ENCODE measurements at places on chromosomes 11 and 22.

GRCh38 chr22:48941033-48941902 lies 886.4 kb downstream of the BRD1 start:
- DNase-seq = no peak

DNA sequence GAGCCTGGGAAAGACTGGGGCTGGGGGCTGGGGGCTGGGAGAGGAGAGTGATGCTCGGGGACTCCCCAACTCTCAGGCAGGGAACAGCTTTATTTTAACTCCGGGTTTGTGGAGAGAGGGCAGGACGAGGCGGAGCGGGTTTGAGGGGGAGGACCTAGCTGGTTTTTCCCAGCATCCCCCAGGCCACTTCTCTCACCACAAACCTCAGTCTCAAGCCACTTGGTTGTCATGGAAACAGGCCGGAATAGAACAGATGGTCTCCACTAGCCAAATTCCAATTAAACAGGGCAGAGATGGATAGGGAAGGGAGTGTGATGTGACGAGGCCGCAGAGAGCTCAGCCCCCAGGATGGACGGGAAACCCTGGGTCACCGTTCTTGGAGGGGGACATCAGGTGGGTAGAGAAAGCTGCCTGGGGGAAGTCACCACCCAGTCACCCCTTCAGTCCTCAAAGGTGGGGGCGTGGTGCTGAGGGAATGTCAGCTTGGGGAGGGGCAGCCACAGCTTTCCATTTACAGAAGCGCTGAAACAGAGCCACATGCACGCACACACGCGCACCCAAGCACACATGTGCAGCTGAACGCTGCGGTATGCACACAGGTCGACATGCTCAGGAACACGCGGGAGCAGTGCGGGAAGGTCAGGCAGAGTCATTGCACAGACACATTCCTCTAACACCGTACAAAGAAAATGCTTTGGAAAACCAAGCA lies 19.2 kb downstream of the NECTIN1 start:
- peak; percentile 76 for DNase-seq

DNA sequence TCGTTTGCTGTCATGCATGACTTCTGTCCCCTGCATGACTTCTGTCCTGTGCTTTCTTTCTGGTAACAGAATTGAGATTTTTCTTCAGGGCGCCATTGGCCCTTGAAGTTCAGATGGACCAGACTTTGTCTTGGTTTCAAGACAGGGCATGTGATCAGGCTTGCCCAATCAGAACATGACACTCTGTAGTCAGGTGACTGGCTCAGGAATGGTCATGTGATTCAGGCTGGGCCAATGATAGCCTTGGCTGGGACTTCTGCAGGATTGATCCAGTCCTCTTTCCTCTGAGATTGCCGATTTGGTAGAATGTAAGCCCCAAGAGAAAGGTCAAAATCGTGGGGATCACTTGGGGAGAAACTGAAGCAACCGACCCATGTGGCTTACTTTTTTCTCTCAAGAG lies 90.5 kb upstream of the ALX4 start:
- DNase-seq = no peak

GRCh38 chr11:132289590-132290256 lies 919.3 kb downstream of the NTM start:
- DNase-seq = no peak

DNA sequence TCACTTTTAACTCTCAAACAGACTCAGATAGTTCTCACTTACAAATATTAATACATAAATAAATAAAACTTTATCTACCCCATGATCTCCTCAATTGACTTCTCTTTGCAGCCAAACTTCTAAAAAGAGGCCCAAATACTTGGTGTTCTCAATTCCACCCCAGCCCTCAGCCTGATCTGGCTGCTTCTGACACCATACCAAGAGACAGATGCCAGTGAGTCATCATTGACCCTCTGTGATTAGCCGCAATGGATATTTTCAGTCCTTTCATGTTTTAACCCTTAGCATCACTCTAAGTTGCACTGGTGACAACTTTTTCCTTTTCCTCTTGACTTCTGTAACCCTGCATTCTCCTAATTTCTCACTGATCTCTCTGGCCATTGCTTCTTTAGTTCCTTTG lies 184.1 kb upstream of the ARHGAP20 start:
- DNase-seq = peak; percentile 50

- no peak for DNase-seq
Measured at GRCh38 chr11:2691991-2692875, 7.6 kb downstream of the KCNQ1OT1 start.

DNA sequence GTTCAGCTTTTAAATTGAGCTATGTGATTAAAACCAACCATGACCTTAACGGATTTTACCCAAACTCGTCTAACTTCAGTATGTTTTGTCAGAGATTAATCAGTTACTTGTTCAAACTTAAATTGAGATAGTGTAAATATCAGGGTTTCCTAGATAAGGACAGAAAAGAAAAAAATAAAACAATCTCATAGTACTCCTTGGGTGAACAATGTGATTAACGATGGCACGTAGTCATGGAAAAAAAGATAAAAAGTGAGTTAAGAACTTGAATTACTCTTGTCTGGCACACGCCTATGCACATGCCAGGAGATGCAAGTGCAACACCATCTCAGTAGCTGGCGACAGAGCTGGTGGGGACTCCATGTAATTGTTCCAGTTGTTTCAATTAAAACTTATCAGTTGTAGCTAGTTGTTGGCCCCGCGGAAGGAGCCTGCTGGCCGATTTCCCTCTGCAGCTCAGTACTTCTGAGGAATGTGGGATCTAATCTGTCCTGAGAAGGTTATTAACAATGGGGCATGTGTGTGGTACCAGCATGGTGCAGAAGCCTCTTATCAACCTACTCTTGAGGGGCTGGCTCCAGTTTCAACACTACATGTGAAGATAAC lies 3.0 kb downstream of the RASSF10 start:
- no peak for DNase-seq

DNA sequence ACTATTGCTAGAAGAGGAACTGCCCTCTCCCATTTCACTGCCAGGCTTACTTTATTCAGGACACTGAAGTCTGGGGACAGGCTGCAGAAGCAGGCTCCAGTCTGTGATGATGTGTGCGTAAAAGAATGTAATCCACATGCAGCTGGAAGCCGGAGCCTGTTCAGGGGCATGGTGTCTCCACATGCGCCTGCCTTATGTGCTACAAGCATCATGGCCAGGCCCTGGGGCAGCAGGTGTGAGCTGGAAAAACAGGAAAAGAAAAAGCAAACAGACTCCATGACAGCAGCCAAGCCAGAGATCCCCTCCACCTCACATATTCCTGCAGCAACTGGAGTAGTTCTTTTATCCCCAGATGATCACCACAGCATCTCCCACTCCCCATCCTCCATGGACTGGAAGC lies 33.4 kb downstream of the ARFGAP2 start:
- DNase-seq = peak; percentile 35

GRCh38 chr11:72589802-72590761 lies 84.1 kb downstream of the PDE2A start:
- no peak for DNase-seq

GRCh38 chr11:96049426-96049825 lies 125.5 kb upstream of the MTMR2 start:
- no peak for DNase-seq

- no peak for DNase-seq
Measured at GRCh38 chr11:88297421-88297820, 40.1 kb downstream of the CTSC start.

Data from fibroblast of skin of left biceps (primary cell).